EH (cell line): ENCODE measurements at places on chromosomes 13 and 19.
A peak's percentile ranks its signal among the peaks of the same experiment; 100 is the strongest.

GRCh38 chr19:18414504-18415177, 4.6 kb upstream of the SSBP4 start:
- peak; percentile 56 for DNase-seq

- DNase-seq, result no peak
These were observed 316.1 kb downstream of the COG6 start for GRCh38 chr13:39971526-39971925.

GRCh38 chr13:96984051-96984508, 10.2 kb downstream of the OXGR1 start:
- DNase-seq, result no peak

DNA sequence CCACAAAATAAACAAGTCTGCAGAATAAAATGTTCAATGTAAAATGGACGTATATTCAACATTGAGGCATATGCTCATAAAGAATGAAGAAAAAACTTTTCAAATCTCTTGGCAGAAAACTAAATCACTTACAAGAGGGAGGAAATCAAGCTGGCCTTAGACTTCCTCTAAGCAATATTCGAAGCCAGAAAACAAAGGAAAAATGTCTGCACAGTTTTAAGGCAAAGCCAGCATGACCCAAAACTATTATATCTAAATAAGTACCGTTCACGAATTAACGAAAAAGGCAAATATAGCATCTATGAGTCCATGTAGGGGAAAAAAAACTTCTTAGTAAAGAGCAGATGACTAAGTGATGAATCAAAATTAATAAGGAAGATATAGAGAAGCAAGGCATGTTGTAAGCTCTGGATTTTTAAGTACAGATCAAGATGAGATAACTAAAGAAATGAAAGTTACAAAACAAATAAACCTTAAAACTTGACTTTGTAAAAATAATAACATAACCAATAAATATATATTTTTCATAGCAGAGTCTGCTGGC, 101.3 kb downstream of the KCNRG start:
- DNase-seq, result peak; percentile 45

GRCh38 chr13:53747825-53748224, 719.2 kb downstream of the OLFM4 start:
- DNase-seq, result no peak

- DNase-seq, result no peak
These were observed 58.9 kb downstream of the RXFP2 start for GRCh38 chr13:31798189-31798588.

GRCh38 chr13:48234566-48235340, 1.7 kb downstream of the ITM2B start:
- peak; percentile 44 for DNase-seq

- DNase-seq, result no peak
These were observed 1692.0 kb downstream of the SLITRK5 start for GRCh38 chr13:89363144-89363543.

GRCh38 chr13:113850722-113851479, 13.0 kb downstream of the GAS6 start:
- DNase-seq, result no peak

DNA sequence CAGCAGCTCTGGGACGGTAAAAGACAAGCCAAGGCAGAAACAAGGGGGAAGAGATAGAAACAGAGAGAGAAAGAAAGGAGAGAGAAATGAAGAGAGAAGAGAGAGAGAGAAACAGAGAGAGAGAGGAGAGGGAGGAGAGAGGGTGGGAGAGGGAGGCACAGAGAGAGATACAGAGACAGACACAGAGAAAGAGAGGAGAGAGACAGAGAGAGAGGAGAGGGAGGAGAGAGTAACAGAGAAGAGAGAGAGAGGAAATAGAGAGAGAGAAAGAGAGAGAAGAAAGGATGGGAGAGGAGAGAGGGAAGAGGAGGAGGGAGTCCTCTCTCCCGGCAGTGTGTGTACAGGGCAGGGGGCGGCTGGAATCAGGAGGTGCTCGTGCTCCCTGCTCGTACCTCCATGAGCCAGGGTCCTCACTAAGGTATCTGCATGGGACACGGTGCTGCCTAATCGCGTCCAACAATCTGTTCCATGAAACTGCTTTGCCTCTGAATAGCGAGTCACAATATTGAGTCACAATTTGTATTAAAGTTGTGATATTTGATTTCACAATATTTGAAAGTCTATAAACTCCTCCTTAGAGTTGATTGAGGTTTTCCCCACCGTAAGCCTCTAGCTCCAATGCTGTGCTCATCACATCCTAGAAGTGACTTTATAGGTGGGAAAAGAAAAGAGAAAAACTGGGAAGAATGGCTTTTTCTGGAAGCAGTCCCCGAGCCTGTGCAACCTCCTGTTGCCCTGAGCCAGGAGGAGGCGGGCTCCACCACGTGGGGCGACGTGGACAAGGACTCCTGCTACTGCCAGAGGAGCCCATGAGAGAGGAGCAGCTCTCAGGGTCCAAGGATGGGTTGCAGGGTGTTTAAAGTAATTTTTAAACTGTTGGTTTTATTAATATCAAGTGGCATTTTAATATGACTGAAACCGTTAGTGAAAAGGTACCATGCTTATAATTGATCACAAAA, 81.7 kb upstream of the ARHGEF7 start:
- DNase-seq, result peak; percentile 19

DNA sequence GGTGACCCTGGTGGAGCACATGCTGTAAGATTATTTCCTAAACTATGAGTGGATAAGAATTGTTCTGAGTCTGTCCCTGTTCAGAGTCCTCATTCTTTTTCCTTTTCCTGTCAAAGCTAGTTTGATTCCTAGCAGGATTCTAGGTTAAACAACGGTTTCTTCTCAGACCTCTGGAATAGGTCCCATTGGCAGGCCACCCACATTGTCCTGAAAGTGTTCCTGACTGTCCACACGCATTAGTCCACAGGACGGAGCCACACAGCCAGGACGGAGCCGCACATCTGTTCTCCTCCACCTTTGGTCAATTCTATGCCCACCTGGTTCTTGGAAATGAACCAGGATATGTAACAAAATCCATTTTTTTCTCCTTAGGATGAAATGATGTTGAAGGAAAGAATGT, 46.1 kb downstream of the ANKRD10 start:
- peak; percentile 20 for DNase-seq

DNA sequence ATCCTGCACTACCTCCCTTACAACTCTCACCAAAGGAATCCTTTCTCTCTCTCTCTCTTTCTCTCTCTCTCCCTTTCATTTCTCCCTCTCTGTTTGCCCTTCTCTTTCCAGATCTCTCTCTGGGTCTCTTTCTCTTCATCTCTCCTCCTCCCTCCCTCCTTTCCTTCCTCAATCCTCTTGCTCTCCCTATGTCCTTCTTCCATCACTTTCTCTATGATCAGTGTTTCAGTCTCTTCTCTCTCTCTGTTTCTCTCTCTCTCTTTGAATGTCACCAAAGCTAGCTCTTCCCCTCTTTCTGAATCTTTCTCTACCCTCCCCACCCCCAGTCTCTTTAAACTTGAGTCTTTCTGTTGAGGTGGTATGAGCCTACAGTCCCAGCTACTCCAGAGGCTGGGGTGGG, 19.8 kb upstream of the KLK4 start:
- DNase-seq, result no peak

GRCh38 chr13:95745289-95745688, 68.3 kb downstream of the DNAJC3 start:
- DNase-seq, result no peak

- DNase-seq, result peak; percentile 25
These were observed 1.6 kb downstream of the ZNF414 start for GRCh38 chr19:8512115-8512967.

GRCh38 chr19:6055013-6055795, 55.1 kb downstream of the RFX2 start:
- no peak for DNase-seq

DNA sequence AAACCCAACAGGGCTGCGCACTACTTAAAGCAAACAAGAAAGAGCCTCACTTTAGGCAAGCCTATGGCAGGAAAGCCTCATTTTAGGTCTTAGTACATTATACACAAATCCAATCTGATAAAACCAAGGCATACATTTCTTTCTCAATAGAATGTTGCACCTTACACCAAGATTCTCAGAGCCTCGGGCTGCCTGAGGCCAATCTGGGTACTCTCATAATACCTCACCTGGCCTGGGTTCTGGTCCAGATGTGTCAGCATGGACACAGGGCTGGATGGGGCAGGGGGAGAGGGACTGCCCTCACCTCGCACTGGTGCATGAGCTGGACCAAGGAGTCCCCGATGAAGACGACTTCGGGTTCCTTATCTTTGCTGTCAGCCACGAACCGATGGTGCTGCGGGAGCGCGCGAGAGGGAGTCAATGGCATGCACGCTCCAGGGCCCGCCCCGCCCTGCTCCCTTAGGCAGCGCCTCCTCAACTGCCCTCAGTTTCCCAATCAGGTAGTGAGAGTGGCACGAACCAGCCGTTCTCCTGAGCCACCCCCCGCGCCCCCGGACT, at the start of gene PRR19:
Gene PRR19 (plus strand): TSS at position 487 of the 558 bp plus-strand sequence. CDS start 7,453 bp downstream, outside the sequence.
- DNase-seq, result peak; percentile 32
